ENCODE measurements at places on chromosomes 5 and 9. TPM values are rescaled to one million over a fixed set of nuclear protein-coding genes. Genes with fewer than 3 reads are reported as not detected.

PRELID2 gene
- total RNA-seq, result 6.7 TPM

GRCh38 chr9:73539881-73540390 is 388.3 kb downstream of the ANXA1 start:
- no peak overlapping the region for H3K27ac ChIP-seq
- no peaks in the 10 kb centered on the region for H3K27me3 ChIP-seq
- H3K4me3 ChIP-seq, result no peak overlapping the region
- H3K4me1 ChIP-seq, result no peaks in the 10 kb centered on the region
- H3K36me3 ChIP-seq, result no peaks in the 10 kb centered on the region

DNA sequence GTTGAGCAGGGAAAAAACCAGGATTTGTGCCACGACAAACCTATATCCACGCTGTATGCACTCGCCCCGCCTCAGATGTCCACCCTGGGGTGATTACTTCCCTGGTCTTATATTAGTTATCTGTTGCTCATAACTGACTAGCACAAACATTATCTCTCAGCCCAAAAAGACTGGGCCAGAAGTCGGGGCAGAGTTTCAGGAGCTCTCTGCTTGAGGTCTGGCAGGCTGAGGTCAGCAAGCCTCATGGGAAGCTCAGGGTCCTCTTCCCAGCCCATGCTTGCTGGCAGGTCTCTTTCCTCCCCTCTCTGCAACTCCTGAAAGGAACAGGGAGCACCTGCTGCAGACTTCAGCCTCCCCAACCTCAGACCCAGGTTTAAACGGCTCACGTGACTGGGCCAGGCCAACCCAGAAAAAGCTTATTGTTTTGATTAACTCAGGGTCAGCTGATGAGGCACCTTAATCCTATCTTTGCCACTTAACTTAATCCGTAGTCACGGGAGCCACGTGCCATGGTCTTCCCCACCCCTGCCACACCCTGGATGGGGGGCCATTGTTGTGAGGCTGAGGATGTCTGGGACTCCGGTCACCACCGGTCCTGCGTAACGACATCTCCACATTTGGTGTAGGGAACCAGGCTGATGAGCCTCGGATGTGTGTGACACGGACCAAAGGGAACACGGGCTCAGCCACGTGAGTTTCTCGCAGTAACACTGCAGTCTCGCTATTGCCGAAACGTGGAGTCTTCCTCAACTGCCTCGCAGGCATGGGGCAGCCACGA is 123.7 kb upstream of the IRX4 start:
- H3K27ac ChIP-seq, result no peak overlapping the region
- no peaks in the 10 kb centered on the region for H3K36me3 ChIP-seq
- H3K27me3 ChIP-seq, result peaks cover 21% of the 10 kb centered on the region
- no peak overlapping the region for H3K4me3 ChIP-seq

DNA sequence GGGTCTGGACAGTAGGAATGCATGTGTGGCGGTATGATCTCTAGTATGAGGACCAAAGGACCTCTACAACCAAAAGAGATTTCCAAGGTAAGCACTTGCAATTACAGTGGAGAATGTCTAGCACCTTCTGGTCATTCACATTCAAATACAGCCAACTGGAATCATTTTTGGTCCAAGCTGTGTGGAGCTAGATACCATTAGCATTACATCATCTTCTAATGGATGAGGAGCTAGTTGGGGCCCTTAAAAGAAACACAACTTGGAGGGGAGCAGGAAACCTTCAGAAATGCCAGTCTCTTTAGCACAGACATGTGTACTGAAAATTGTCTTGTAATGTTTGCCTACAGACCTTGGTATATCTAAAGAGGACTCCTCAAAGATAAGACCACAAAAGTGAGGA is 244.7 kb downstream of the BNC2 start:
- H3K4me1 ChIP-seq, result peaks cover 22% of the 10 kb centered on the region
- no peaks in the 10 kb centered on the region for H3K27me3 ChIP-seq
- H3K4me3 ChIP-seq, result no peak overlapping the region
- H3K36me3 ChIP-seq, result no peaks in the 10 kb centered on the region
- DNase-seq, result no peak

DNA sequence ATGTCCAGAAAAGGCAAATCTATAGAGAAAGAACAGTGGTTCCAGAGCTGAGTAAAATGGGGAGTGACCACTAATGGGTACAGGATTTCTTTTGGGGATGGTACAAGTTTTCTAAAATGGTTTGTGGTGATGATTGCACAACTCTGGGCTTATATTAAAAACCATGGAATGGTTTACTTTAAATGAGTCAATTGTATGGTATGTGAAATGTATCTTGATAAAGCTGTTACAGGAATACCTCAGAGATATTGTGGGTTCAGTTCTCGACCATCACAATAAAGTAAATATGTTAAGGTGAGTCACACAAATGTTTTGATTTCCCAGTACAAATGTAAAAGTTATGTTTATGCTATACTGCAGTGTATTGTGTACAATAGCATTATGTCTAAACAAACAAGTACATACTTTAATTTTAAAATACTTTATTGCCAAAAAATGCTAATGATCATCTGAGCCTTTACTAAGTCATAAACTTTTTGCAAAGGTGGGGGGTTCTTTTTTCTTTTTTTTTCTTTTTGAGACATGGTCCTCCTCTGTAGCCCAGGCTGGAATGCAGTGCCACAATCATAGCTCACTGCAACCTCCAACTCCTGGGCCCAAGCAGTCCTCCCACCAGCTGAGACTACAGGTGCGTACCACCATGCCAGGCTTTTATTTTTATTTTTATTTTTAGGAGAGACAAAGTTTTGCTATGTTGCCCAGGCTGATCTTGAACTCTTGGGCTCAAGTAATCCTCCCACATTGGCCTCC is 65.9 kb downstream of the SHOC1 start:
- no peaks in the 10 kb centered on the region for H3K4me1 ChIP-seq
- DNase-seq, result no peak
- H3K4me3 ChIP-seq, result no peak overlapping the region

DNA sequence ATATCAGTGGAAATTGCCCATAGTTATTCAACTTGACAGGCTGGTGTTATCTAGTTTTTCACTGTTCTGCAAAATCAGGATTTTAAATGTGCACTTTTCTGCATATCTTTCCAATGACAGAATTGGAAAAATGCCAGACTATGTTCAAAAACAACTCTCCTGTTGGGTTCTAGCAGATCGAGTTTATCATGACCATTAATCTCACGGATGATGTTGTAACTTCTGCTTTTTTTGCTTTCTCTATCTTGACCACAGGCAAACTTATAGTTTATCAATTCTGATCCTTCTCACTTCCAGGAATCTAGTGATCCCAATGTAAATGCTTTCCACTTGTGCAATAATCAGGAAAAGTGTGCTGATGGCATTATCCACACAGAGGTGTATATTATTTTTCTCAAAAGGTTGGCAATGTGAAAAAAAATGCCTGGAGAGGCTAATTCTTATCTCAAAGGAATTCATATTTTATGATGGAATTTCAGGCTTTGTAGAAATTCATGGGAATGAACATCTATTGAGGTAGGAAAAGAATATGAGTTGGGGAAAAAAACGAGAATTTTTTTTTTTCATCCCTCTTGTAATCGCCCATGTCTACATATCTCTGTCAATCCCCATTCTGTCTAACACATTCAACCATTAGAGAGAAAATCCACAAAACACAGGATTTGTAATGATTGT is 73.6 kb upstream of the DAB2 start:
- peaks cover 6% of the 10 kb centered on the region for H3K4me1 ChIP-seq
- H3K27me3 ChIP-seq, result no peaks in the 10 kb centered on the region
- H3K36me3 ChIP-seq, result no peaks in the 10 kb centered on the region
- H3K4me3 ChIP-seq, result no peak overlapping the region
- no peak overlapping the region for H3K27ac ChIP-seq

DNA sequence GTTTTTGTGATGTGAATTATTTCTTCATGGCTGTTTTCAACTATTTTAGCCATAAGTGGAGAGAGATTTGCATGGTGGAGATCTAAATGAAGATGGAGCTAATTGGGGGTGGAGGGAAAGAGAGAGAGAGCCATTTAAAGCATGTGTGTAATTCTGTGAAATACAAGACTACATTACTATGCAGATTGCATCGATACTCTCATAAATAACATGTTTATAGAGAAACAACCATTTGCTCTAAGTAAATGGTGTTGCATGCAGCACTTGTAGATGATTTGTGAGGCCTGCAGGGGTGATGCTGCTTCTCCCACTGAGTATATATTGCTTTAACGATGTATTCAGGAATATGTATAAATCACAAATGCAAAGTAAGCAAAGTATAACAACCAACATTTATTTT is 270.2 kb upstream of the RIOK2 start:
- H3K4me1 ChIP-seq, result no peaks in the 10 kb centered on the region
- no peaks in the 10 kb centered on the region for H3K27me3 ChIP-seq
- no peak overlapping the region for H3K27ac ChIP-seq
- no peaks in the 10 kb centered on the region for H3K36me3 ChIP-seq
- no peak overlapping the region for H3K4me3 ChIP-seq
- no peak for DNase-seq

DNA sequence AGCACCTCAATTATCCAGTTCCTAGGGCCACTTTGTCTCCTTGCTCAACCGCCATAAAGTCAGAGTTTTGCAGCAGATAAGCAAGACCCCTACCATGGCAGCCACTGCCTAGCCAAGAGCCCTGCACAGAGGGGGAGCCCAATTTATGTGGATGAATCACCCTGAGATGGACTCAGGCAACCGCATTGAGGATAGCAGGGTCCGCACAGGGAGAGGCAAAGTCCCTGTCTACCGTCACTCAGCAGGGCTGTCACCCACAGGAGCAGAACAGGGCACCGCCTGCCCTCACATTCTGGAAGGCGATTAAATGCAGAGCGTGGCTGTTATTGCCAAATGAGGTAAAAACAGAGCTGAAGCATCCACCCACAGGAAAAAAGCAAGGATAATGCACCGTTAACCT is 1.7 kb downstream of the FBP2 start:
- no peaks in the 10 kb centered on the region for H3K36me3 ChIP-seq
- H3K27me3 ChIP-seq, result no peaks in the 10 kb centered on the region
- H3K27ac ChIP-seq, result peak overlapping the region; percentile 90
- no peak overlapping the region for H3K4me3 ChIP-seq
- peaks cover 11% of the 10 kb centered on the region for H3K4me1 ChIP-seq
- DNase-seq, result no peak

DNA sequence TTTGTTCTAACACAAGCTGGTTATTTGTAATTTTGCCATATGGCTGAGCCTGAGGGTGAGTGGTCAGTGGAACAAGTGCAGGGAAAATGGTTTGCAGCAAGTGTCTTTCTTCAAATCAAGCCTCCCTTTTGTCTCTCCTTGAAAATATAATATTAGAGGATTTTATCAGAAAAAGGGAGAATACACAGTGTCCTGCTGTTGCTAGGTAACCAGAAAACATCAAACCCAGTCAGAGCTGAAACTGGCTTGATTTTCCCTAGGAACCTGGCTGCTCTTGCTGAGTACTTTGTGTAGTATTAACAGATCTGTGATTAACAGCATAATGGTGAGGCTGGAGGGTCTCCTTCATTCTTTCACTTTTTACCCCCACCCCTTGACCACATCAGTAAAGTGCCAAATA is 314.0 kb downstream of the ARHGEF28 start:
- no peak overlapping the region for H3K4me3 ChIP-seq
- no peak overlapping the region for H3K27ac ChIP-seq
- DNase-seq, result no peak
- H3K36me3 ChIP-seq, result no peaks in the 10 kb centered on the region

- H3K4me3 ChIP-seq, result no peak overlapping the region
- H3K27ac ChIP-seq, result no peak overlapping the region
- H3K27me3 ChIP-seq, result no peaks in the 10 kb centered on the region
Measured at GRCh38 chr5:18243846-18244245, 609.6 kb downstream of the TAF11L14 start.

GRCh38 chr5:109506556-109506955 is 96.8 kb upstream of the PJA2 start:
- no peaks in the 10 kb centered on the region for H3K36me3 ChIP-seq
- H3K4me1 ChIP-seq, result no peaks in the 10 kb centered on the region
- DNase-seq, result no peak
- H3K27me3 ChIP-seq, result no peaks in the 10 kb centered on the region
- H3K27ac ChIP-seq, result no peak overlapping the region

- no peak for DNase-seq
- no peak overlapping the region for H3K4me3 ChIP-seq
- no peaks in the 10 kb centered on the region for H3K27me3 ChIP-seq
- no peak overlapping the region for H3K27ac ChIP-seq
Measured at GRCh38 chr9:4108754-4109465, 191.0 kb downstream of the GLIS3 start.

DNA sequence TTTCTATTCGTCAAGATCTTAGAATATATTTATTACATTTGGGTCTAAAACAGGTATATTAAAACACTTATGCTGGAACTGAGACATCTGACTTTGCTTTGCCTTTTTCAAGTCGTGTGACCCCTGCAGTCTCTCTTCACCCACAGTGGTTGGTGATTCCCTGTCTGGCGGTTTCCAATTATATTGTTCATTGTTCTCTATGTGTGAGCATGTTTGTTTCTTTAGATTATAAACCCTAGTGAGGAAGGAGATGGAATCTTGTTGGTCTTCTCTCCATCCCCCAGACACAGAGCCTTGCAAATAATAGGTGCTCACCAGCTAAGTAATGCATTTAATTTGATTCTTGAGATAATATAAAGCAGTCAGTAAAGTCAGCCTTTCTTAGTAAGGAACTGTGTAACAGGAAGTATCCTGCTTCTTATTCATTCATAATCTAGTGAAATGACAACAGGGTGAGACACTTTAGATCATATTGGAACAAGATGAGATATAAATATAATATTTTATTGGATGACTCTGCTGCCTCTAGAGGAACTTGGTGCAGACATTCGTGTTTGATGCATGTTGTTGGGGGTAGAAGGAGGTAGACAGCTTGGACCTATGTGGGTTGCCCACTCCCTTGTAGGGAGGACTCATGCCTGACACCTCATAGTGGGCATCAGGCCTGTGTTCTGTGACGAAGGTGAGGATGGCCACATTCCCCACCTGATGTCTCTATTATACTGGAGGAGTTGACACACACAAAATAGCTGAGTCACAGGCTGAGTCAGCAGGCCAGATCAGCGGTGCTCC is 88.1 kb downstream of the FGF1 start:
- H3K27me3 ChIP-seq, result no peaks in the 10 kb centered on the region
- peaks cover 4% of the 10 kb centered on the region for H3K4me1 ChIP-seq
- no peaks in the 10 kb centered on the region for H3K36me3 ChIP-seq
- H3K4me3 ChIP-seq, result no peak overlapping the region
- no peak overlapping the region for H3K27ac ChIP-seq

- no peaks in the 10 kb centered on the region for H3K27me3 ChIP-seq
- H3K36me3 ChIP-seq, result no peaks in the 10 kb centered on the region
- no peak overlapping the region for H3K27ac ChIP-seq
- H3K4me1 ChIP-seq, result no peaks in the 10 kb centered on the region
- no peak overlapping the region for H3K4me3 ChIP-seq
- no peak for DNase-seq
Measured at GRCh38 chr5:144598451-144599068, 427.9 kb downstream of the KCTD16 start.

DNA sequence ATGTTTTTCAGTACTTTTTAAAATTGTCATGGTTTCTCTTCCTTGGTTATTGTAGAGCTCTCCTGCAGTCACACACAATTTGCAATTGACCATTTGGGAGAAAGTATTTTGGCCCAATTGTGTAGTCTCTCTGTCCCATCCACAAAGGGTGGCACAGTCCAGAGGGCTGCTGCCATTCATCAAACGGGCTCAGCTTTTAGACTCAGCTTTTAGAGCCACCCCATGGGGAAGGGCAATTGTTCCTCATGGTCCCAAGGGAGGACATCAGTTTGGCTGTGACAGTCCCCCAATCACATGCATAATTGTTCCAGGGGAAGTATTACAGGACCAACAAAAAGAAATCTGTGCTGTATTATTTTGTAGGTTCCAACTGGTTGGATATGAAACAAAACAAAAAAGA is 207.6 kb downstream of the ZNF462 start:
- H3K27me3 ChIP-seq, result no peaks in the 10 kb centered on the region
- H3K36me3 ChIP-seq, result no peaks in the 10 kb centered on the region
- H3K4me1 ChIP-seq, result peaks cover 3% of the 10 kb centered on the region
- H3K27ac ChIP-seq, result no peak overlapping the region
- no peak overlapping the region for H3K4me3 ChIP-seq

GRCh38 chr9:17648516-17648915 is 69.7 kb downstream of the SH3GL2 start:
- H3K4me1 ChIP-seq, result no peaks in the 10 kb centered on the region
- H3K4me3 ChIP-seq, result no peak overlapping the region
- no peak overlapping the region for H3K27ac ChIP-seq
- H3K36me3 ChIP-seq, result no peaks in the 10 kb centered on the region

Measured in gastrocnemius medialis (tissue), 4 donors.